ENCODE measurements at places on chromosomes 1 and 21. TPM values are rescaled to one million over a fixed set of nuclear protein-coding genes. Genes with fewer than 3 reads are reported as not detected.

The MXRA8 gene
- total RNA-seq, result 2.1 TPM

The NLRP3 gene
- 2.6 TPM for total RNA-seq

The UTS2 gene
- total RNA-seq, result under 0.01 TPM

The VCAM1 gene
- total RNA-seq, result 14.3 TPM

The IGSF3 gene
- 0.97 TPM for total RNA-seq

The NCMAP gene
- total RNA-seq, result not detected

The RAVER2 gene
- total RNA-seq, result 8.7 TPM
